Iris pigment epithelial cell (primary cell): ENCODE measurements at places on chromosomes 1 and 21.

DNA sequence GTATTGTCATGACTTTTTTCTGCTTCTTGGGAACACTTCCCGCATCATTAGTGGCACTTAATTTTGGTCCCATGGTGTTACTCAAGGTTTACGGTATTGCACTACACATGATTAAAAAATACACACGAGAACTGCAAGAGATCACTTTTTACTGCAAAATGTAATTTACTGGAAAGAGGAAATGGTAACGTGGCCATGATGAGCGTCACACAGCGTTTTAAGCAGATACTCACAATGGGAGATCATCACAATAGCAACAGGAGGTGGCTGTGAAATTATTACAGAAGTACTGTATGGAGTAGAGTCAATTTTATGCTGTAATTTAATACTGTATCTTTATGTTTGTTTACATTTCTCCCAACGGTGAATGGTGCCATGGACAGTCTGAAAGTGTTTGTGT lies 1510.3 kb downstream of the AMY1C start:
- no peak for DNase-seq

GRCh38 chr1:55211863-55212262 lies 3.3 kb downstream of the USP24 start:
- no peak for DNase-seq

DNA sequence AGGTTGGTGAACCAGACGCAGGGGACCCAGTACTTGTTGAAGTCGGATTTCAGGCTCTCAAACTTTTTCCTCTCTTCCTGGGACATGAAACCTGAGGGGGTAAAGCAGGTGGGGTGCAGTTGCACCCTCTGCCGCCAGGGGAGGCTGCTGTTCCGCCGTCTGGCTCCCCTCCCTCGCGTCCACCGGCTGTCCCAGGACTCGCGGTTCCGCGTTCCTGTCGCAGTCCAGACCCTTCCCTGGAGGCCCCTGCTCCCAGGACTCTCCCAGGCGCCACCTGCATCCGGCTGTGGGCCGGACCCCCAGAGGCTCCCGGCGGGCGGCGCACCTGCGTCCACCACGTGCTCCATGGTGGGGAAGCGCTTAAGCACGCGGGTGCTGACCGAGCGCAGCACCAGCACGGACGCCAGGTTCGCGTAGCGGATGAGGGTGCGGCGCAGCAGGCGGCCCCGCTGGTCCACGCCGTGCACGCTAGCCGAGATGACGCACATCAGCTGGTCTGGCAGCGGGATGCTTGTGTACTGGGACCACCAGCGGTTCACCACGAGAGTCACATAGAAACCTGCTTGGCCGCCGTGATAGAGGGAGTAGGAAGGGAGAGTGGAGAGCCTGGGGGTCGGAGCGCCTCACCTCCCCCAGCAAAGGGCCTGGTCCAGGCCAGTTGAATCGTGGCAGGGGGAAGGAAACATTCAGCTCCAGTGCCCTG lies 1.7 kb downstream of the BEST4 start:
- DNase-seq: peak; percentile 60

- peak; percentile 10 for DNase-seq
Observed at GRCh38 chr1:56973923-56974742, 8.3 kb upstream of the C8B start.

GRCh38 chr1:116401646-116402176 lies 28.7 kb downstream of the ATP1A1 start:
- no peak for DNase-seq

- DNase-seq: no peak
Observed at GRCh38 chr1:9471679-9472078, 67.6 kb upstream of the SLC25A33 start.

- peak; percentile 80 for DNase-seq
Observed at GRCh38 chr21:38733972-38734546, 71.7 kb upstream of the ETS2 start.

- DNase-seq: peak; percentile 86
Observed at GRCh38 chr21:38804789-38805327, 871 bp upstream of the ETS2 start.

DNA sequence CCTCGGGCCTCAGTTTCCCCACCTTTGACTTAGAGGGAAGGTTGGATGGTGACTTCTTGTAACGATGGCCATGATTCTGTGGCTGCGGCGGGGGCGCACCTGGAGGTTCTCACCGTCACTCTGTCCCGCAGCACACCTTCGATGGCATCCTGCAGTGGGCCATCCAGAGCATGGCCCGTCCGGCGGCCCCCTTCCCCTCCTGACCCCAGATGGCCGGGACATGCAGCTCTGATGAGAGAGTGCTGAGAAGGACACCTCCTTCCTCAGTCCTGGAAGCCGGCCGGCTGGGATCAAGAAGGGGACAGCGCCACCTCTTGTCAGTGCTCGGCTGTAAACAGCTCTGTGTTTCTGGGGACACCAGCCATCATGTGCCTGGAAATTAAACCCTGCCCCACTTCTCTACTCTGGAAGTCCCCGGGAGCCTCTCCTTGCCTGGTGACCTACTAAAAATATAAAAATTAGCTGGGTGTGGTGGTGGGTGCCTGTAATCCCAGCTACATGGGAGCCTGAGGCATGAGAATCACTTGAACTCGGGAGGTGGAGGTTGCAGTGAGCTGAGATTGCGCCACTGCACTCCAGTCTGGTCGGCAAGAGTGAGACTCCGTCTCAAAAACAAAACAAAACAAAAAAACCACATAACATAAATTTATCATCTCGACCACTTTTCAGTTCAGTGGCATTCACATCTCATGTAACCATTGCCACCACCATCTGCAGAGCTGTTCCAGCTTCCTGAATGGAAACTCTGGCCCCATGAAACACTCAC lies 2.1 kb upstream of the PFKL start:
- peak; percentile 80 for DNase-seq

DNA sequence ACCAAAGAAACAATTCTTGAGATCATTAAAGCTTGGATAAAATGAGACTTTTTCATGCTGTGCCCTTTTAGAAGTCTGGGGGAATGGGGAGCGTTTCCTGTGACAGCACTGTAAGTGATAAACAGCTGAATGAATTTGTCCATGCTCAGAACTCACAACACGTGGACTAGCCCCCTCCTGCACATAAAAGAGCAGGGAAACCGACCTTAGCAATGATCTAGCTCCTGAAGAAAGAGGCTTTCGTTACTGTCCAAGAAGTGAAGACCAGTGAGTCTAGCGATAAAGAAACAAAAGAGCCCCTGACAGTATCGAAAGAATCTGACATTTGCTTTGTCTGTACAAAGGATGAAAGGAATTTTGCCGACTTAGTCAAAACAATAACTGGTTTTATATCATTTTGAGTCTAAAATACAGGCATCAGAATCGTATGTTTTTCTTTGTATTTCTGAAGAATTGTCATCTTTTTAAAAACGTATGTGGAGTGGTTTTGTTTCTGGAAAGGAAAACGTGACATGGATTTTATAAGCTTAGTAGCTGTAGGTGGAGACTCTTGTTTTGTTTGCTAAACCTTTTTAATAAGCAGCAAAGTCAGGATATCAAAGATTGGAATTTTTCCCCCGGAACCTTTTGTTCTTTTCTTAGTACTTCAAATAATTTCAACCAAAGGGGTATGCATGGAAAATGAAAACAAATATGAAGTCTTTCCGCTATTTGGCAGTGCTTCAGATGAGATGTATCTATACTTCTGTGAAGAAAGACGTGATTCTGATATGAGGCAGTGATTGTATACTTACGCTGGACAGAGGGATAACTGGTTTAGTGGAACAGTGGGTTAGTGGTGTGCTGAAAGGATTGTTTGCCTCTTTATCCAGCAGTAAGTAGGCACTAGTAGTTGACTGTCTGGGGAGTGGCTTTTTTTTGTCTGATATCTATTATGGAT lies 61.0 kb downstream of the MAST2 start:
- DNase-seq: peak; percentile 50

- no peak for DNase-seq
Observed at GRCh38 chr1:29320156-29320940, 84.0 kb downstream of the PTPRU start.

GRCh38 chr1:82371844-82372498 lies 571.2 kb downstream of the ADGRL2 start:
- DNase-seq: no peak

DNA sequence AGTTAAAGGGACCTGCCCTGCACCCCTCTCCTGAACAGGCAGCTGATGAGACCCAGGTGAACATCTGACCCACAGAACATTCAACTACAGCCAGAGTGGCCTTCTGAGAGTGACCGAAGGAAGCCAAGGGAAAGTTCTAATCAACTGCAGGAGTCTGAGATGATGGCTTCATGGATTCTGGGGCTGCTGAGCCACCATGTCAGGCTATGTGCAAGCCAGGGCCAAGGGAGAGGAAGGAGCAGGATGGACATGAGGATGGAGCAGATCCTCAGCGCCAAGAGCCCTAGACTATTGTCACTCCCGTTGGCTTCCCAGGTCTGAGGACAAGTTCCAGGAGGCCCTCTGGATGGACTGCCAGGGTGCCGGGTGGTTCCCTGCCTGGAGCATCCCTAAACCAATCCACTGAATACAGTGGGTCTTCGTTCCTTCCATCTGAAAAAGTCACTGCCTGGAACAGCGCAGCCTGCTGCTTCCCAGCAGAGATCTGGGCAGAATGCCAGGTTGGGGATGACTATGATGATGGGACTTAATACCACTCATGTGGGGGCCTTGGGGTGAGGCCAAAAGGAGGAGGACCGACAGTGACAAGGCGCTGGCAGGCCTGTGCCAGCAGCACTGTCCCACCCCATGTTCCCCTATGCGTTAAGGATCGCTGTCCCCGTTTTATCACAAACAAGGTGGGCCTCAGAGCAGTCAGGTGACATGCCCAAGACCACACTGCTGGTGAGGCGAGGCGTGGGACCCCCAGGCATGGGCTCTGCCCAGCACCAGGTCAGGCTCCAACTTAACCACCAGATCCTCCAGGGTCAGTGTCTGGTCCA lies 19.8 kb downstream of the SPOCD1 start:
- DNase-seq: peak; percentile 85

- DNase-seq: no peak
Observed at GRCh38 chr1:169722779-169723178, 11.1 kb downstream of the SELE start.

DNA sequence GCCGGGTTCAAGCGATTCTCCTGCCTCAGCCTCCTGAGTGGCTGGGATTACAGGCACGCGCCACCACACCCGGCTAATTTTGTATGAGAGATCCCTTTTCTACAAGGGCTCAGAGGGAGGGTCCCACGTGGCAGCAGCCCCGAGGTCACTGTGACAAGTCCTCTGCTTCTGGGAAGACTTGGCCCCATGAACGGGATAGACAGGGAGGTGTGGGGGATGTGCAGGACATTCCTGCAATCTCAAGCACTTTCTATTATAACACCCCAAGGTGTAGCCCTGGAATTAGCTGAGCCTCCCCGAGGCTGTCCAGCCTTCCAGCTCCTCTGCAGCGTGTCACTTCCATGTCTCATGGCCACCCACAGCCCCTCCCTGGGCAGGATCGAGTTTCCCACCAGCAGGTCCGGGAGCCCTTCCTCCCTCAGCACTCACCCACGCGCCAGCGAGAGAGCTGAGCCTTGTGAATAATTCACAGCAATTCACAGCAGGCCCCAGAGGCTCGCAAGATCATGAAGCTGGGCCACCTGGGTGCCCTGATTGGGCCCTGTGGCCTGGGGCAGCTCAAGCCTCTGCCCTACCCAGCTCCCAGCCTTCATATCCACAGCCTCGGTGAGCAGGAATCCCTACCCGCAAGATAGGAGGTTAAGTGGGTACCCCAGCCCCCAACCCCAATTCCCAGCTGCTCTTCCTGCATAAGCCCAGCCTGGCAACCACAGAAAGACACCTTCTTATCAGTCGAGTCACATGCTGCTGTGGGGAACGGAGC lies 22.8 kb upstream of the RNU1-4 start:
- no peak for DNase-seq

DNA sequence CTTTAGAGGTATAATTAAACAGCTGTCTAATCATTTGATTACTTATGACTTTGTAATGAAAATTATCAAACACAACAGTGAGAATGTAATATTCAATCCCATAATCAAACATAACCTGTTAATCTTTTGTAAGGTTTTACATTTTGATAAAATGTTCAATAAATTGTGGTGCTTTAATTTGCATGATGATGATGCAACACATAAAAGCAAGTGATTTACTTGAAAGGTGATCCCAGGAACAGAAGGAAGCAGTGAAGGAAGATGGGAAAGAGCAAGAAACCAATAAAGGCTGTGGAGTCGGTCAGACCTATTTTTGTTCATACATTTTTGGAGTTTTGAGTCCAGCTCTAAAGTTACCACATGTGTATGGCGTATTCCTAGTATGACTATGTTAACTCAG lies 29.6 kb downstream of the ZNF695 start:
- DNase-seq: no peak

DNA sequence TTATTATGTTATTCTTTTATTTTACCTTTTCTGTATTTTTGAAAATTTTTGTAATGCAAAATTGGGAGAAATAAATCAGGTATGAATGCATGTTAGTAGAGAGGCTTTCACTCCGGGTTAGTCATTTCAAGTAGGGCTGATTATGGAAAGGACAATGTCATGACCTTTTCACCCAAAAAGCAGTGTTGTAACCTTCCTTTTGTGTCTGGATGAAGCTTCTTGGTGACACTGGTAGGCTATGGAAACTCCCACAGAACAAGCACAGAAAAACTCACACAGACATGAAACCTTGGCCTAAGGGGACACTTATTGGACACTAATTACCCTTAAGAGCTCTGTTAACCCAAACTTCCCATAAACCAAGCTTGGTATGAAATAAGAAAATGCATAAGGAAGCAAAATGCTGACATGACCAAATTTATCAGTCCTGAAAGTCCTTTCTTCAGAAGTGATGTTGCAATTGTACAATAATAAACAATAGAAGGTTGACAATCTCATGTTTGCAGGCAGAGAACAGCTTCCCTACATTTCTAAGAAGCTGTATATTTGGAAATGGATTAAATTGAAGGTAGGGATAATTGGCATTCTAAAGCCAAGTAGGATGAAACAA lies 70.0 kb upstream of the KCNJ15 start:
- DNase-seq: no peak

- peak; percentile 59 for DNase-seq
Observed at GRCh38 chr1:24420547-24420946, 4.9 kb downstream of the NIPAL3 start.

DNA sequence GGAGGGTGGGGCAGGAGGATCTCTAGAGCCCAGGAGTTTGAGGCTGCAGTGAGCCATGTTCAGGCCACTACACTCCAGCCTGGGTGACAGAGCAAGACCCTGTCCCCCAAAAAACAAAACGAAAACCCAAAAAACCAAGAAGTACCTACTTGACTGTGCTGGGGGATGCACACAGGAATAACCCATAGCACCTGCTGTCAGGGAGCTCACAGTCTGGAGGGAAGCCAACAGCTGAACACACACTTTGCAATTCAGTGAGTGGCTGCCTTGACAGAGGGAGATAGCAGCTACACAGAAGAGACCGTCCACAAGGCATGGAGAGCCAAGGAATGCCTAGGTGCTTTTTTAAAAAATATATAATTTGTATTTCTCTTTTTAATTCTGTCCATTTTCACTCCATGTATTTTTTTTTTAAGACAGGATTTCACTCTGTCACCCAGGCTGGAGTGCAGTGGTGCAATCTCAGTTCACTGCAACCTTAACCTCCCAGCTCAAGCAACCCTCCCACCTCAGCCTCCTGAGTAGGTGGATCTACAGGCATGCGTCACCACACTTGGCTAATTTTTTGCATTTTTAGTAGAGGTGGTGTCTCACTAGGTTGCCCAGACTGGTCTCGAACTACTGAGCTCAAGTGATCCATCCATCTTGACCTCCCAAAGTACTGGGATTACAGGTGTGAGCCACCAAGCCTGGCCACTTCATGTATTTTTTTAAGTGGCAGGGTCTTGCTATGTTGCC lies 68.7 kb downstream of the NID1 start:
- DNase-seq: no peak
